ENCODE measurements at places on chromosomes 6 and 20. TPM values are rescaled to one million over a fixed set of nuclear protein-coding genes. Genes with fewer than 3 reads are reported as not detected.

The SPEF1 gene
- not detected for total RNA-seq

DNA sequence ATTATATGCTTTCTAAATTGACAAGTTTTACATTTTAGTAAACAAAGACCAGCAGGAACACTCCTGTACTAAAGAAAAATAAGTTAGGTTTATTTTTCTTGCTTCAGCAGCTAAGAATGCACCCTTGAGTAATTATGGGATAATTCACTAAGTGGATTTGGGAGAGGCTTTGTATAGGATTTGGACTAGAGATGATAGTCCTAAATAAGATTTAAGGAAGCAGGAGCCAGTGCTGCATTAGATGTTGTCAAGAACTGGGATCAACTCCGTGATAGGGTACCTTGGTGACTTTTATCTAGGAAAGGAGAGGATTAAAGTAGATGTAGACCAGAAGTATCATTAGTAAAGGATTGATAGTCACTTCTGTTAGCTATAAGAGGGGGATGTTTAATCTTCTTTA is 4.1 kb upstream of the C6orf141 start:
- no peak overlapping the region for H3K27ac ChIP-seq
- H3K27me3 ChIP-seq = peaks cover 24% of the 10 kb centered on the region
- H3K36me3 ChIP-seq = no peaks in the 10 kb centered on the region
- H3K4me3 ChIP-seq = no peak overlapping the region
- H3K4me1 ChIP-seq = peaks cover 8% of the 10 kb centered on the region

- no peaks in the 10 kb centered on the region for H3K36me3 ChIP-seq
- no peaks in the 10 kb centered on the region for H3K4me1 ChIP-seq
- DNase-seq = no peak
- no peak overlapping the region for H3K4me3 ChIP-seq
- no peak overlapping the region for H3K27ac ChIP-seq
Measured at GRCh38 chr20:24588725-24589340, 119.4 kb downstream of the SYNDIG1 start.

DNA sequence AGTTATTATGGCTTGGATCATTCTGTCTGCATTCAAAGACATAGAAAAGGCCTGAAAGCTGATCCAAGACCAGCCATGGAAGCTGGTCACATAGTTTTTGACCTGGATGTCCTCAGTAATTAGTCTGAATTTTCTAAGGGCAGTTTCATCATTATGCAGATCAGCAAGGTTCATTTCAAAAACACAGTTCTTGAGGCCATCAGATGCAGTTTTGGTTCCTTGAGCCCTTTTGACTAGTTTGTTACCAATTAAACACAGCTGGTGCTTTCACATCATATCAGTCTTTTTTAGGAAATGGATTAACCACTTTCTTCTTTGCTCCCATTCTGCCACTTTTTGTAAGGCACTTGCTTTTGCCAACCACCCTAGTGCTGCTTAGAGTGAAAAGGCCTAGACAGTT is 129.4 kb downstream of the NCOA3 start:
- H3K36me3 ChIP-seq = peaks cover 100% of the 10 kb centered on the region
- DNase-seq = no peak
- no peaks in the 10 kb centered on the region for H3K27me3 ChIP-seq
- H3K4me3 ChIP-seq = no peak overlapping the region
- H3K27ac ChIP-seq = no peak overlapping the region
- H3K4me1 ChIP-seq = no peaks in the 10 kb centered on the region

- no peak overlapping the region for H3K27ac ChIP-seq
- no peaks in the 10 kb centered on the region for H3K4me1 ChIP-seq
- no peaks in the 10 kb centered on the region for H3K36me3 ChIP-seq
- H3K4me3 ChIP-seq = no peak overlapping the region
- no peak for DNase-seq
Measured at GRCh38 chr20:33005132-33005566, 916 bp upstream of the SUN5 start.

The DCDC2 gene
- total RNA-seq = not detected

- no peaks in the 10 kb centered on the region for H3K36me3 ChIP-seq
- H3K27me3 ChIP-seq = no peaks in the 10 kb centered on the region
- no peak for DNase-seq
- peaks cover 13% of the 10 kb centered on the region for H3K4me1 ChIP-seq
- no peak overlapping the region for H3K4me3 ChIP-seq
Measured at GRCh38 chr20:57672164-57672563, 37.7 kb downstream of the PMEPA1 start.

DNA sequence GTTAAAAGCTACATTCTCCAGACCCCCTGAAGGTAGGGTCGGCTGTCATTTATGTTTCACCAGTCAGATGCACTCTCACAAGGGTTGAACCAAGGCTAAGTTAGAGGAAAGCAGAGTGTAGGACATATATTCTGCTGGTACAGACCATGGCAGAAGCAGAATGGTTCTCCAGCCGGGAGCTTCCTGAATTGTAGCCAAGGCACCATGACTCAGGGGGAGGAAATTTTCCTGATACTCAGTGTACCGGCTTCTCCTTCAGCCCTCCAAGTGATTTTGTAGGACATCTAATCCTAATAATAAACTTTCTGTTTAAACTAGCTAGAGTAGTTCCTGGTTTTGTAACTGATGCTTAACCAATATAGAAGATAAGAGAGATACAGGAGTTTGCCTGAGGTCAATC is 14.2 kb upstream of the SLPI start:
- H3K4me1 ChIP-seq = peaks cover 5% of the 10 kb centered on the region
- H3K4me3 ChIP-seq = no peak overlapping the region
- DNase-seq = no peak

The NRN1 gene
- 0.57 TPM for total RNA-seq

The AK9 gene
- 9.0 TPM for total RNA-seq

GRCh38 chr6:124294574-124295200 is 491.0 kb downstream of the NKAIN2 start:
- no peaks in the 10 kb centered on the region for H3K36me3 ChIP-seq
- DNase-seq = no peak
- no peaks in the 10 kb centered on the region for H3K4me1 ChIP-seq
- H3K4me3 ChIP-seq = no peak overlapping the region
- H3K27ac ChIP-seq = no peak overlapping the region

GRCh38 chr6:125375821-125376220 is 74.1 kb upstream of the HDDC2 start:
- no peak overlapping the region for H3K4me3 ChIP-seq
- H3K4me1 ChIP-seq = no peaks in the 10 kb centered on the region
- H3K27ac ChIP-seq = no peak overlapping the region
- H3K27me3 ChIP-seq = no peaks in the 10 kb centered on the region
- DNase-seq = no peak

- H3K27ac ChIP-seq = no peak overlapping the region
- H3K4me3 ChIP-seq = no peak overlapping the region
- no peaks in the 10 kb centered on the region for H3K4me1 ChIP-seq
- H3K36me3 ChIP-seq = no peaks in the 10 kb centered on the region
- no peaks in the 10 kb centered on the region for H3K27me3 ChIP-seq
Measured at GRCh38 chr6:166726201-166726600, 99.2 kb upstream of the RPS6KA2 start.

Measured in esophagus squamous epithelium (tissue), 5 donors.